ENCODE measurements at places on chromosomes 7 and 10.

- DNase-seq = no peak
These were observed 18.5 kb downstream of the KIAA1549 start for GRCh38 chr7:138962561-138963270.

DNA sequence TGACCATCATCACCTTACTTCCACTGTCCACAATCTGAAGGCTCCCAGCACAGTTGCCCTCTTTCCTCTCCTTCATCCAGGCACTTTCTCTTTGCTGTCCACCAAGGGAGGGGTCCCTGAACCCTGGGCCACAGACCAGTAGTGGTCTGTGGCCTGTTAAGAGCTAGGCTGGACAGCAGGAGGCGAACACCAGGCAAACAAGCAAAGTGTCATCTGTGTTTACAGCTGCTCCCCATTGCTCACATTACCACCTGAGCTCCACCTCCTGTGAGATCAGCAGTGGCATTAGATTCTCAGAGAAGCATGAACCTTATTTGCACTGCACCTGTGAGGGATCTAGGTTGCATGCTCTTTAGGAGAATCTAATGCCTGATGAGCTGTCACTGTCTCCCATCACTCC lies 27.7 kb downstream of the FZD1 start:
- no peak for DNase-seq

DNA sequence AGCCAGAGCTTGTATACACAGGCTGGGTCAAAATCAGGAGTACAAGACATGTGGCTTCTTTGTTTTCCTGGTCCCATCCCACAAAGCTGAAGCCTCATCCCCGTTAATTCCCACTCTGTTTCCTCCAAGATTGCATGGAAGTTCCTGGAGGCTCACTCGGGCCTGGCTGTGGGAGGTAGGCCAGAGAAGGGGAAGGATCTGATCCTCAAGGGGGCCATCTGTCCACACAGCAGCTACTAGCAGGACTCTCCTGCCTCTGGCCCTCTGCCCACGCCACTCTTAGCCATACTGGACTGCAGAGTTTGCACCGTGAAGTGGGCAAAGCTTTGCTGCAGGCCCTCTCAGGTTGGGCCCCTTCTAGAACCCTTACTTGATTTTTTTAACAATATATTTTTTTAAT lies 160.6 kb downstream of the FGFR2 start:
- no peak for DNase-seq

GRCh38 chr10:68895041-68895440 lies 6.1 kb upstream of the DDX50 start:
- no peak for DNase-seq

GRCh38 chr10:73529089-73529832 lies 33.4 kb upstream of the PPP3CB start:
- DNase-seq = no peak

GRCh38 chr10:17229717-17229966 lies 1.6 kb downstream of the VIM start:
- no peak for DNase-seq

DNA sequence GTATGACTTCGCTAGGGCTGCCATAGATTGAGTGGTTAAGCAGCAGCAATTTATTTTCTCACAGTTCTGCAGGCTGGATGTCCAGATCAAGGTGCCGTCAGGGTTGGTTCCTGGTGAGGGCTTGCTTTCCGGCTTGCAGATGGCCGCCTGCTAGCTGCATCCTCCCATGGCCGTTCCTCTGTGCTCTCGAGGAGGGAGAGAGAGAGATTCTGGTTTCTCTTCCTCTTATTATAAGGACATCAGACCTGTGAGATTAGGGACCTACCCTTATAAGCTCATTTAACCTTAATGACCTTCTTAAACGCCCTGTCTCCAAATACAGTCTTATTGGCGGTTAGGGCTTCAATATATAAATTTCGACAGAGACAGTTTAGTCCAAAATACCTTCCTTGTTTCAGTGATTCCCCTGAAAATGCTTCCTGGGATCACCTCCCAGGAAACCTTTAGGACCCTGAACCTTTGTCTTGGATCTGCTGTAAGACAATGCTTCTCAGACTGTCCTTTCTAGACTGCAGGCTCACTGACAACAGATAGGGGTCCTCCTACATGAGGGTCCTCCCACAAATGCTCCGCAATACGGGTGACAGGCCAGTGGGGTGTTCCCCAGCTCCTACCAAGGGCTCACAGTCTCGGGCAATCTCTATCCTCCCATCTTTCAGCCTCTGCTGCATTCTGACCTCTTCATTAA lies 82.5 kb upstream of the BAIAP2L1 start:
- no peak for DNase-seq

DNA sequence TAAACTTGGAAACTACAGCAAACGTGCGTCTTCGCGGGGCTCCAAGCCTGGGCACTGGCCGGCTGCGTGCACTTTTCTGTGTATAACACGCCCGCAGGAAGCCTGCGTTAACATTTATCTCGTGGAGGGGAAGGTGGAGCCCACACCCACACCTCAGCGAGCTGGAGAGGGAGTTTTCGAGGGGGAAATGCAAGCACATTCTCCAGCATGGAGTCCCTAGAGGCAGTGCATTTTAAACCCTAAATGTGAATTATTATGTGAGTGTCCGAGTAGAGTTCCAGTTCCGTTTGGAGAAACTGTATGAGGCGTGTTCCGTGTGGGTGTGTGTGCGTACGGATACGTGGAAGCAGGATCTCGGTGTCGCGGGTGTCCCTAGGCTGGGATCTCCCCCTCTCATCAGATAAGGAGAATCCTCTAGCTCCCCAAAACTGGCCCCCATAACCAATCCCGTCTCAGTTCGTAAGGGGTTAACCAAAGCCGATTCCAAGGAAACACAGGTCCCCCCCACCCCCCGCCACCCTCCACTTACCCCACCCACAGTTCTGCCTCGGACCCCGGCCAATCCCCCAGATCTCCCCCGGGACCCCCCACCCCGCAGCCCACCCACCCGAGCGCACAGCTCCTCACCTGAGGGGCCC lies 403 bp downstream of the CDK6 start:
- no peak for DNase-seq

DNA sequence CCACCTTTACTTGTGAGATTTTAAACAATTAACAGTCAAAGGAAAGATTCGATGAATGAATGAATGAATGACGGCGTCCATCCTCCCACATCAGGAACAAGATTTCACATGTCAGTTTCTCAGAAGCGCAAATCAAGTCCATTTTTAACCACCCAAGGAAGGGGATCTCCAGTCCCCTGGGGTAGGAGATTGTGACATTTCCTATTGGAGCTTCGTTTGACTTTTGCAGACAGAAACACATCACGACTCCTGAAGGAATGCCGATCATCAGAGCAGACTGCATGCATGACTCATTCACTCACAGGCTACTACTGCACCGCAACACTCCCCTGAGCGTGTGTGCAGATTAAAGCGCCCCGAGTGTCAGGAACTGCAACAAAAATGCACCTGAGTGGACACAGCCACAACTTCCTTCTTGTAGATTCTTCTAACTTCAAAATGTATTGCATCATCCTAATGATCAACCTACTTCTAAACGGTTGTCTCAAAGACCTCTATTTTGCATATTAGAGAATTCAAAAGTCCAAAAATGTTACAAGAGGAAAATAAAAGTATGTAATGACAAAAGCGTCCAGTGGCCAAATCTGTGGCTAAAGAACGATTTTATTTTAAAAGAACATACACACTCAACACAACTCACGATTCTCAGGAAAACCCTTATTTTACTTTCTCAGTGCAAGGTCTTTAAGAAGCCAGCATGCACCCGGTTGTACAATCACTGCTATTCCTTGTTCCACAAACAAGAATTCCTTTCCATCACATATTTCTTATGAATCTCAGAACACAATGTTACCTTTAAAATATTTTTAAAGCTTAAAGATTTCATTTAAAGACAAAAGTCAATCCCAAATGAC lies 172.6 kb downstream of the FAM107B start:
- DNase-seq = no peak

DNA sequence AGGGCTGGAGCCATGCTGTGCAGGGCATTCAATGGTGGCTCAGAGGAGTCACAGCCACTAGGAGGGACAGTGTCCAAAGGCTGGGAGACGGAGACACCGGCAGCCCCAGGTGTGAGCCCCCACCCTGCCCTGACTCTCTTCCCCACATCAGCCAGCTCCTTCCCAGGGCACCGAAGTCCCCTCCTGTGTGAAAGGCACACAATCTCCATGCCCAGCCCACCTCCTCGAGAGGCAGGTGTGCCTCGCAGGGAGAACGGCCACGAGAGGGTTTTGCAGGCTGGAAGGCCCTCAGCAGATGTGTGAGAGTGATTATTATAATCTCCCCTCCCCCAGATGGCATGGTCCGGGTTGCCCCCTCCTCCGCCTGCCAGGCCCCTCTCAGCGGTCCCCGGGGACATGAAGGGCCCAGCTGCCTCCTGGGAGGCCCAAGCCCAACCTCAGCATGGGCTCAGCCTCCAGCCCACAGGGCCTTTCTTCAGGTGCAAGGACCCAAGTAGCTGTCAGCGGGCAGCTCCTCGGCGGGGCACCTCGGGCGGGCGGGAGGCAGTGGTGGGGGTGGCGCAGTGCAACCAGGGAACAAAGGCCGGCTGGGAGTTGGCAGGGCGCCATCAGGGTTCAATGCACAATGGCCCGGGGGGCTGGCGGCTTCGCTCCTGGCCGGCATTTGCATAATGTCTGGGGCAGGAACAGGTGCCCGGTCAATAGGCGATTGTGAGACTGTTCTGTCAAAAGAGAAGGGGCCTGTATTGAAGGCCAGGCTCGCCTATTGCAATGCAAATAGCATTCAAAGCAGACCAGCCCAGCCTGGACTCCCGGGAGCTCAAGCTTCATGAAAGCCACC lies 155.3 kb upstream of the ZMIZ1 start:
- DNase-seq = no peak

DNA sequence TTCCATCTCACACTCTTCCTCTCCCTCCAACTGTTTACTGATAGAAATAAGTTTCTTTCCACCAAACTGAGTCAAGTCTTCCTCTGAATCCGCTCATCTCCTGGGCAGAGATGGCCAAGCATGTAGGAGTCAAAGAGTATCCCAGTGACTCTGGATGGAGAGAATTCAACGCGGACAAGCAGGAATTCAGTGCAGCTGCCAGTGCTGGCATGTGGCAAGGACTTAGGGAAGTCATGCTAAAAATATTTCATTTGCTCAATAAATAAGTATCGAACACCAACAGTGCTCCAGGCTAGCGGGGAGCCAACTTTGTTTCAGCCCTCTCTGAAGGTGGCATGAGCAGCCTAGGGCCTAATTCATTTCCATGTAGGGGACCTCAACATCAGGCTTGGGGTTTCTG lies 351.6 kb upstream of the ZMIZ1 start:
- no peak for DNase-seq

DNA sequence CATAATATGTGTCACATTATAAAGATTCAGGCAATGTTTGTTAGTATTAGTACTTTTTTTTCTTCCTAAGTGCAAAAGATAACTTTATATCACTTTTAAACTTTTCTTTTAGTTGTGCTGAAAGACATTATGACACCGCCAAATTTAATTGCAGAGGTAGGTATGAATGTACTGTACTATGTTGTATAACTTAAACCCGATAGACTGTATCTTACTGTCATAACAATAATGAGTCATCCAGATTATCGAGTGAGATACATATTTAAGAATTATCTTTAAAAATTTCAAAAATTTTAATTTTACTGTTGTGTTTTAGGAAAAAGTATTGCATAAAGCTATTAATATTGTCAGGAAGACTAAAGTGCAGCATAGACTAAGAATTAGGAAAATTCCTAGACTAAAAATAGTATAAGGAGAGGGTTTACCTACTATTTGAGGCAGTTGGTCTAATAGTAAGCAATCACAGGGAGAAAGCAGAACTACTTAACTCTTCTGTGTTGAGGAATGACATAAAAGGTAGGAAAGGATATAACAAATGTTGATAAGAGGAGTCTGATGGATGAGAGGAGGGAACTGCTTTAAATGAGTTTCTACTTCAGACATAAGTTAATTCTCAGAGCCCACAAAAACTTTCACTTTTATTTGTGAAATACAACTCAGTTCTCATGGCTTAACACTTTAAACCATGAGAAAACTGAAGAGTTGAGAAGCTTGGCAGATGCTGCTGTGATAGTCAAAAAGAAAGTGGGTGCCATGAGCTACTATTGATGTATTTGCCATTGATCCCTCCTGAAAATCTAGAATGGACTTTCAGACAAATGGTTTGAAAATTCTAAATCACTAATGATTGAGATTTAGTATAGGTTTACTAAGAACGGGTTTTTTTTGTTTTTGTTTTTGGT lies 67.8 kb downstream of the PTEN start:
- DNase-seq = no peak

Measured in esophagus squamous epithelium (tissue), 5 donors.